H54 (cell line): ENCODE measurements at places on chromosomes 5 and 9.

DNA sequence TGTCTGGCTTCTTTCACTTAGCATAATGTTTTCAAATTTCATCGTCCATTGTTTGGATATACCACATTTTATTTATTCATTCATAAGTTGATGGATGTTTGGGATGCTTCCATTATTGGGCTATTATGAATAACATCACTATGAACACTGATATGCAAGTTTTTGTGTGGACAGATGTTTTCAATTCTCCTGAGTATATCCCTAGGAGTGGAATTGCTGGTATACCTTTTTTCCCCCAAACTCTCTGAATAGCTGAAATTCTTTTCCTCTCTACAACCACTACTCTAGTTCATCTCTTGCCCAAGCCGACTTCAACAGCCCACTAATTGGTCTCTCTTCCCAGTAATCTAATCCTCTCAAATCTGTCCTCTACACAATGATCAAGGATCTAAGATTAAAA, 4.7 kb upstream of the ZFR start:
- no peak for DNase-seq

- DNase-seq, result peak; percentile 99
Measured at GRCh38 chr9:105447814-105448812, at the start of gene FSD1L. TSS of gene FSD1L (plus strand) at chr9:105448034. CDS start at chr9:105448221, 187 bp downstream.

GRCh38 chr5:80182809-80183580, 72.9 kb downstream of the SERINC5 start:
- DNase-seq, result no peak

GRCh38 chr5:159033351-159033657, 66.4 kb downstream of the EBF1 start:
- DNase-seq, result no peak

GRCh38 chr9:126336736-126337325, 10.2 kb downstream of the MVB12B start:
- no peak for DNase-seq

GRCh38 chr5:125117566-125117965, 371.1 kb upstream of the ZNF608 start:
- DNase-seq, result no peak

GRCh38 chr5:158758675-158759074, 341.0 kb downstream of the EBF1 start:
- DNase-seq, result no peak

DNA sequence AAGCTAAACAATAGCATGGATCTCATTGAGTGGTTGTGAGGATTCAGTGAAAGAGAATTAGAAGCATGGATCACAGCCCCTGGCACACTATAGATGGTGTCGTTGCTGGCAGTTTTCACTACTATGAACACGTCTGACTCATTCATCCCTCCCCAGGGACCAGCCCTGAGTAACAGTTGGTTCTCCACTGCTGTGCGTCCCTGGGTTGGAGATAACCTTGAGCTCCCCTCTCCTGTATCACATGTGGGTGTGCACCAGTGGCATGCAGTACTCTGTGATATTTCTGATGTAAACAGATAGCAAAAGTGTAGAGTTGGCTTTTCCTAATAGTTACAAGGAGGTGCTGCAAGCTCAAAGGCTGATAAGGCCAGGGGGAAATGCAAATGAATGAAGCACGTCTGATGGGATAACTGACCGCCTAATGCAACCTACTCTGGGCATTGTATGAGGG, 8.8 kb upstream of the LCP2 start:
- no peak for DNase-seq

GRCh38 chr5:161925960-161926359, 78.0 kb downstream of the GABRA1 start:
- no peak for DNase-seq

- no peak for DNase-seq
Measured at GRCh38 chr5:122421374-122422079, 109.5 kb downstream of the SNCAIP start.

- DNase-seq, result no peak
Measured at GRCh38 chr9:97573482-97574073, 59.6 kb downstream of the TSTD2 start.

GRCh38 chr9:14203356-14204056, 110.4 kb downstream of the NFIB start:
- no peak for DNase-seq

GRCh38 chr5:16792598-16793275, 143.4 kb downstream of the MYO10 start:
- DNase-seq, result no peak

GRCh38 chr5:45737153-45737552, 41.0 kb upstream of the HCN1 start:
- peak; percentile 4 for DNase-seq

- DNase-seq, result peak; percentile 44
Measured at GRCh38 chr5:115262321-115263077, at the start of gene PGGT1B. TSS of gene PGGT1B (minus strand) at chr5:115262877. CDS start at chr5:115262851, 26 bp downstream.

DNA sequence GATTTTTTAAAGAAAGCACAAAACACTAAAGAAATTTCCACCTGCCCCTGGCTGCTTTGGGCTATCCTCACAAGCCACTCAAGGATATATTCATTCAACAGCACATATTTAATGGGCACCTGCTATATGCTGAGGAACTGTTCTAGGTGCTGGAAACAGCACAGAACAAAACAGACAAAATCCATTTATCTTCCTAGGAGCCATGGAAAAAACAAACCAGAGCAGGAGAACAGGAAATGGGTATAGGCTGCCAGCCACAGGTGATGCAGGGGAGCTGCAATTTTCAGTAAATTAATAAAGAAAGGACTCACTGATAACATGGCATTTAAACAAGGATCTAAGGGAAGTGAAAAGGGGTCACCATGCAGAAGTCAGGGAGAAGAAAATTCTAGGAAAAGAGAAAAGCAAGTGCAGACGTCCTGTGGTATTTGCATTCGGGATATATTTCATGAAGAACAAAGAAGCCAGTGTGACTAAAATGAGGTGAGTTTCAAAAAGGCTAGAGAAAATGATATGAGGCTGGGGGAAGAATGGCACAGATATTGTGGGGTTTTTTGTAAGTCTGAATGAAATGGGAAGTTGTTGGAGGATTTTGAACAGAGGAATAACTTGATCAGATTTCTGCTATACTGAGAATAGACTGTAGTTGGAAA, 152.2 kb downstream of the ADAMTSL1 start:
- DNase-seq, result no peak

- DNase-seq, result no peak
Measured at GRCh38 chr5:88829054-88829453, 53.9 kb downstream of the MEF2C start.

DNA sequence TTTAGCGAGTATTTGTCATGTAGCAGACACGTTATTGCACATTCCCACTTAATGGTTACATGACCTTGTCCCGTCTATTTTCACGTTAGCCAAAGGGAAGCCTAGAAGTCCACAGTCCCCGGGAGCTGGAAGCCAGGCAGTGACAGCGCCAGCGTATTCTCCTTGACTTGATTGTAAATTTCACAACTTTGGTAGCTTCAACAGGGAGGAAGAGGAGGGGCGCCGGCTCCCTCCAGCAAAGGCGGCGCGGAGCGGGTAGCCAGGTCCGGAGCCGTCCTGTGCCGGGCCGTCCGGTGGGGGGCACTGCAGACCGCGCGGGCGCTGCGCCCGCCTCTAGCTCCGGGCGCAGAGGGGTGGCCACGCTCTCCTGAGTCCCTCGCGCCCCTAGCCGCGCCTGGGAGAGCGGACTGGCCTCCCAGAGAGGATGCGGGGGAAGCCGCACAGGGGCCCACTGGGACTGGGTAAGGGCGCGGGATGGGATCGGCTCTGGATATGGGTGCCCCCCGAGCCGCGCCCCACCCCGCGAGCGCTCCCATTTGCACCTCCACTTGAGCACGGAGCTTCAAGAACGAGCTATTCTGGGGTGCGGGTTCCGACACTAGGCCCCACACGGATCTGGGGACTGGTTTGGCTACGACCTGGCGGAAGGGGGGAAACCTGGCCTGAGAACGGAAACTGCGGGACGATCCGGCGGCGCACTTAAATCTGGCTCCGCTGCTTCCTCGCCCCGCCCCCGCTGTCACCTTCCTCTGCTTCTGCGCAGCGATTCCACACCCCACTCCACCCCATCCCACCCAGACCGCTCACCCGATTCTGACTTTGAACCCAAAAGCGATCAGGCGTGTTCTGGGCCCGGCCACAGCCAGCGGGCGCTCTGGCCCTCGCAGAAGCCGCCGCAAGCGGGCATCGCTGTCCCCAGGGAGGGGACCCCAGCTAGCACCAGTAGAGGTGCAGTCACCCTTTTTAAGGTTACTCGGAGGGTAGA, 23.8 kb downstream of the KLF4 start:
- DNase-seq, result peak; percentile 80

GRCh38 chr5:120767178-120767820, 303.2 kb downstream of the PRR16 start:
- DNase-seq, result no peak

DNA sequence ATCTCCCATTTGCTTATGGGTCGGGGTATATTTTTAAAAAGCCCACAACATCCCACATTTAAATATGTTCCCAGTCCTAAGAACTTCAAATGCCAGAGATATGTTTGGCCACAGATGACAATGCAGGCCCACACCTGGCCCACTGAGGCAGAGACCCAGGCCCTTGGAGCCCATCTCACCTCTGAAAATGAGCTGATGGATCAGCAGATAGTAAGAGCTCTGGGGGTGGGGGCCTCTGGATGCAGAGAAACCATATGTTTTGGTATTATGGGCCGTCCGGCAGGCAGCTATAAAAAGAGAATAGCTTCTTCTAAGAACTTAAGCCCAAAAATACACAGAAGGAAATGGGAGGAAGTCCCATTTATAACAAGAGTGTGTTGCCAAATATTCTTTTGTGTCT, 256.0 kb downstream of the GRIA1 start:
- no peak for DNase-seq

- DNase-seq, result no peak
Measured at GRCh38 chr5:66839636-66840185, 243.5 kb downstream of the MAST4 start.
